AG08395 (cell line): ENCODE measurements at places on chromosomes 7 and 10.
A peak's percentile ranks its signal among the peaks of the same experiment; 100 is the strongest.

DNA sequence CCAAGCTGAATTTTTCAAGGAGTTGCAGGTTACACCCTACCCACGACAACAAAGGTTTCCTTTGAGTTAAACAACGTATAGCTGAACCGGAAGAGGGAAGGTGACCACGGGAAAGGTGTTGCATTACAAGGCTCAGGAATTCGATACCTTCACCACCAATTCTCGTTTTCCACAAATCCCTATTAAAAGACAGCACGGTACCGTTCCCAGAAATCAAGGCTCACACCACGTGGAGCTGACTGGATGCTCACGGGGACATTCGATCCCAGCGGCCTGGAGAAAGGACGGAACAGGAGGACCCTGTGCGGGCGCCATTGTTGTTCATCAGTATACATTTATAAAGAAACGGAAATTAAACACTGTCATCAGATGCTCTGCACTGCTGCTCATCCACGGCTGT is 56.4 kb downstream of the CTBP2 start:
- DNase-seq, result no peak

DNA sequence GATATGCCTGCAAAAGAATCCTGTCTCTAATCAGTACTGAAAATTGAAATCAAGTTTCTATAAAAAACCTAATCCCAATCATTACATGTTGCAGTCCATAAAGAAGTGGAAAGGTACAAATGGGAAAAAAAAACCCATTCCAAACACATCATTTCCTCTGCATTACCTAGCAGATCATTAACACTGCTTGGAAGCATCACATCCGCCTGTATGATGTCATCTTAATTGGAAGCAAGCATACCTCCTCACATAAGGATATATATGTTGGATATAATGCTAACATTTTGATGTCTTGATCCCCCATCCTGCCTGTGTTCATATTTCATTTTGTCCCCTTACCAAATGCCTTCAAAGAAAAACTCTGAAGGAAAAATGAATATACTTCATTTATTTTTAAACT is 241.3 kb upstream of the AOAH start:
- no peak for DNase-seq

GRCh38 chr10:28459453-28460144 is 73.3 kb upstream of the WAC start:
- DNase-seq, result no peak

GRCh38 chr10:30216821-30217220 is 132.3 kb downstream of the MTPAP start:
- no peak for DNase-seq

DNA sequence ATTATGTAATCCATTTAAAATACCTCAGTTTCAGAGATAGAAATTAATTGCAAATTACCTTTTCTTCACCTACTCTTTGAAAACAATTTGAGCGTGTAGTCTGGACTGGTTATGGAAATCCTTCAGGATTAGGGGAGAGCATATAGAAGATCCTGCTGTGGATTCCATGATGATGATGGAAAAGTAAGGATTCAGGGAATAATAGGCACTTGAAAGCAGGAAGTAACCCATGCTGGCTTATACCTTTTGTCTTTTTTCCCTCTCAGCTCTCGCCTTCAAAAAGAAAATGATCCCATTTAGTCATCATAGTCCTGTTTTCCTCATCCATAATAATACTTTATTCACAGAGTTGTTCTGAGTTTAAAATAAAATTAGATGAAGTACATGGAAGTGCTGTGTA is 4.4 kb downstream of the HBP1 start:
- no peak for DNase-seq

GRCh38 chr7:85627791-85628586 is 441.1 kb upstream of the SEMA3D start:
- DNase-seq, result no peak

DNA sequence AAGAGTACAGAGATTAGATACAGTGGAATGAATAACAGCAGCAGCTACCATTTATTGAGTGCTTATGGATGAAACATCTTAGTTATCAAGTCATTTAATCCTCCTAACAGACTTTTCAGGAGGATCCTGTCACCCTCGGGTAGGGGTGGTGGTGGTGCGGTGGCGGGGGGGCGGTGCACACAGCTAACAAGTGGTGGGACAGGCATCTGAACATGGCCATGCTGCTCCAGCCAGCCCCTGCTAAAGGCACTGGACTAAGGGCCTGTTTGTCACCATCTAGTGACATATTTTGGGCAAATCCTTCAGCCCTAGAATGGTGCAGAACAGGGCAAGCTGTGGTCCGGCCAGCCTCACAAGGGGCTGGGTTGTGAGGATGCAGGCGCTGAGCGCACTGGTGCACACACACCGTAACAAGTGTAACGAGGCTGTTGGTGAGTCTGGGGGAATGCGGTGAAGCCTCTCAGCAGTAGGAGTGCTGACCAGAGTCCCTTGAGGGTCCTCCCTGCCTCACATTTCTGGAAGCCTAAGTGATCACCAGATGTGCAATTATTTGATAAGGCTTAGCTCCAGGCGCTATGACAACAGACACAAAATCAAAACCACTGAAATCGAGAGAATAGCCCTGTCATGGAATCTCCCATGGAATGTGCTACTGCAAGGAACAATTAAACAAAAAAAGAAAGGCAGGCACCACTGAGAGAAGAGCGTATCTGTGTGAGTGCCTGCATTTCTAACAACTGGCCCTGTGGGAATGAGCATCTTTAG is 102.2 kb downstream of the RNF216 start:
- DNase-seq, result no peak

- DNase-seq, result no peak
Measured at GRCh38 chr7:112254156-112254555, 47.7 kb downstream of the ZNF277 start.

DNA sequence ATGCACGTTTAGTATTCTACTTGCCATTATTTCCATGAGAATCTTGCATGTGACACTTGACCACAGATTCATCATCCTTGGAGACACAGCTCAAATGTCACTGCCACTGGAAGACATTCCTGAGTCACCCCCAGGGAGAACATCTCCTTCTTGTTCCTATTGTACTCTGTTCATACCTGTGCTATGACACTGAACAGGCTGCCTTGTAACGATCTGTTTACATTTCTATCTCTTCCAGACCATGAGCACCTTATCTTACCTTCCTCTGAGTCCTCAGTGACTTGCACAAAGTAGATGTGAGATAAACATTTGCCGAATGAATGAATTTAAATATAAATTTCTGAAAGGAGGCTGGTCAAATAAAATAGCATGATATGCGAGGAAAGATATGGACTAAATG is 331.9 kb upstream of the LRRN3 start:
- no peak for DNase-seq

DNA sequence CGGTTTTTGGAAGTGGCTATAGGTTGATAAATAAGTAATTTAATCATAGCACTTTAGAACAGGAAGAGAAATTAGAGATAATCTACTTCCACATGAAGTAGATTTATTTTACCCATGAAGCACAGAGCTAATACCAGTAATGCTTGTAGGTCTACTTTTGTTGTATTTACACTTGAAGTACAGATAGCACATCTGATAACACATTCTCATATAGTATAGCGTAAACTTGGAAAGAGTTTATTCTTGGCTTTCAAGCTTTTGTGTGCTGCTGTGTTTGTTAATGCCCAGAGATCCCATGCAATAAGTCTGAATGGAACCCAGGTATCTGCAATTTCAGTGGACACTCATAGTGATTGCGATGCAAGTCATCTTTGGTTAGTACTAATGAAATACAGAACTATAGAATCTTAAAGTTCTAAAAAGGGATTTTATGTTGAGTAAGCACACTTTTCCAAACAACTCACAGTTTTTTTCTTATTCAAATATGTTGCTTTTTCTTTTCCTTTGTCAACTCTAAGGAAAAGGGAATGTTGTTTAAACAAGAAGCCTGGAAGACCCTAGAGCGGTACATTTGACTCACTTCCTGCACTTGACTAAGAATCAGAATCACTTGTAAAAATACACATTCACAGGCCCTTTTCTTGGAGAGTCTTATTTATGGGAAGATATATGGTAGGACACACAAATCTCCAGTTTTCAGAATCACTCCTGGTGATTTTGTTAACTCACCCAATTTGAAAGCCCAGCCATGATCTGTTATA is 105.8 kb downstream of the GNAI1 start:
- no peak for DNase-seq

DNA sequence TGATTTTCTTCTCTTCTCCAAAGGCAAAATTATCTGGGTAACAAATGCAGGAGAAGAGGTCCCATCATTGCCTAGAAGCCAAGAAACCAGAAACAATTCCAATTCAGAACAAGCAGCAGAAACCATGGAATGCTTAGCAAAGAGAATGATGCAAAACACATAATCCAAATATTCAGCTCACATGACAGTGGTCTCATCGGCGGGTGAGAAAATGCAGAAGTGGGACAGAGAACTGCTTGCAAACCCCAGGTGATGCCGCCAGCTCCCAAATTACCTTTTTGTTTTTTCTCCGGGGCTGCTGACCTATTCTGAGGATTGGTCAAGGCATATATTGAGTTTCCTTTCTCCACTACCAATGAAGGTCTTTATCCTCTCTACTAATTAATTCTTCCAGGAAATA is 99.7 kb downstream of the ZNF22 start:
- DNase-seq, result no peak

- DNase-seq, result no peak
Measured at GRCh38 chr7:37323966-37324365, 124.7 kb downstream of the ELMO1 start.

- DNase-seq, result no peak
Measured at GRCh38 chr7:152594801-152595200, 81.1 kb downstream of the XRCC2 start.

DNA sequence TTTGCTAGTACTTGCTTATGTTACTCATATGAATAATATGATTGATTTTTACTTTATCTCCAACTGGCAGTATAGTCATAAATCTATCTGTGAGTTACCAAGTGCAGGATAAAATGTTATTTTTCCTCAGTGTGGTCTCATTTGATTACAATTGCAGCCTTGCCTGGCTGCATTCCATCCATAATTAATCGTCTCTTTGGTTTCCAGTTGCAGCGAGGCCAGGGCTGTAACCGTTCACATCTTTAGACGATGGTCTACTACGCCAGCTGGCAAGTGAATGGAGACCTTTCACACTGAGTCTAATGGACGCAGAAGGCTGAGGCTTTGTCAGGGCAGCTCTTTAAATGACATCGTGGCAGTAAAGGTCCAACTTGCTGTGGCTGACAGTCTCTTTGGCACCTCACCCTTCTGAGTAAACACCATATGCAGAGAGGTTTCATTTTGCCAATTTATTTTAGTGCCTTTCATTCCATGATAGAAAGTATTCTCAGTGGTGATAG is 84.0 kb downstream of the ARL4A start:
- DNase-seq, result peak; percentile 16

GRCh38 chr10:71957546-71958275 is 6.5 kb upstream of the CHST3 start:
- DNase-seq, result no peak

GRCh38 chr10:77616766-77617165 is 20.8 kb downstream of the KCNMA1 start:
- no peak for DNase-seq

DNA sequence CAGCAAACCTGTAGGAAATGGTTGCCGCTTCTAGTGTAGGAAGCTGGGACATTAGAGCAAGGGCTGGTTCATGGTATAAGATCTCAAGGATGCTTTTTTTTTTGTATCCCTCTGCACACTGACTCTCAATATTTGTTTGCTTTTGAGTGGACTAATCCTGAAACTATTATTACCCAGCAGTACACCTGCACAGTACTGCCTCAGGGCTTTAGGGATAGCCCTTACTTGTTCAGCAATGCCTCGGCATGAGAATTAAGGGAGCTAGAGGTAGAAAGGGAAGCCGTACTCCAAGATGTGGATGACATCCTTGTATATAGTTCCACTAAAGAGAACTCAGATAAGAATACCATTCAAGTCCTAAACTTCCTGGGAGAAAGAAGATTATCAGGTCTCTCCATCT is 70.5 kb downstream of the COPG2 start:
- no peak for DNase-seq

GRCh38 chr10:34612446-34612845 is 202.7 kb downstream of the PARD3 start:
- DNase-seq, result no peak

DNA sequence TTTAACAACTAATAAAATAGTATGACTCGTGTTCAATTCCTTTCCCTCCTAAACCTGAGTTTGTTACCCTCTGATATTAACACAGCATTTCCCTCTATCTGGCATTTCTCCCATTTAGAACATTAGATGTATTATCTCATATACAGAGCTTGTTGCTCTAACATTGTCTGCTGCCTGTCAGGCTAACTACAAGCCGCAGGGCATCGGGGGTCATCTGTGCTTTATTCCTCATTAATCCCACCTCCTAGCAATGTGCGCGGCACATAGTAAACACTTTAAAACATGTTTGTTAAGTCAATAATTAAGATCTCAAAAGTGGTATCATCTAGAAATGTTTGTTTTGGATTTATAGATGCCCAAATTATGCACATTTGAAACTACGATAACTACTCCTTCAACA is 52.9 kb upstream of the NEBL start:
- DNase-seq, result no peak

- DNase-seq, result no peak
Measured at GRCh38 chr7:5210751-5211338, 20.8 kb downstream of the WIPI2 start.

DNA sequence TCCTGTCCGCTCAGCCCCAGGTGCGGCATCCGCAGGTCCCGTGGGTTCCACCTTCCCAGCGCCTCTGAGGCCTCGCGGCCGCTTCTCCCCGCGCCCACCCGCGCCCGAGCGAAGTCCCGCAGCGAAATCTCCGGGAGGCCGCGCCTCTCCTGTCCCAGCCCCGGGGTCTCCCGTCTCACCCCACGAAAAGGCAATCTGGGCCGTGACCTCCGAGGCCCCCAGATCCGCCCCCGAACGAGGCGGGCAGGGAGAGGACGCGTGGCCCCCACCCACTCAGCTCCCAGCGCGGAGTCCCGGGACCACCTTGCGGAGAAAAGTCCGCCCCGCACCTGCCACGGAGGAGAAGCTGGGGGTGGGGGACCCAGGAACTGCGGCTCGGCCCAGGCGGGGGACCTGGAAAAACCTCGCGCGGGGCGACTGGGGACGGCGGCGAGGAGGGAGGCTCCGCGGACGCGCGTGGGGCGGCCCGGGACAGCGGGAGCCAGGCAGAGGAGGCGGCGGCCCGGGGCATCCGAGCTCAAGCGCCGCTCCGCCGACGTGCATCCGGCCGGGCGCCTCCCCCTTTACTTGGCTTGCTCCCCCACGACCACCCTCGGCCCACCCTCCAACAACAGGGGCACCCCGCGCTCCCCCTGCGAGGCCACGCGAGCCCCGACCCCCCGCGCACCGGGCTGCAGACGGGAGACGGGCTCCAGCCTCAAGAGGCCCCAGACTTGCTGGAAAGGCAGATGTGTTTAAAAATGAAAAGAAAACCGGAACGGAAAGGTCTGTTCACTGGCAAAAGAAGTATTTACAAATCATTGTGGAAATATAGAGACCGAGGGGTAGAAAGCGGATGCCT is 33.0 kb upstream of the RNF32 start:
- DNase-seq, result peak; percentile 13
